ENCODE measurements at places on chromosomes 5 and 9.

- DNase-seq = no peak
These were observed 36.3 kb upstream of the TRPM3 start for GRCh38 chr9:71157731-71158130.

GRCh38 chr5:168002116-168002515, 289.3 kb upstream of the WWC1 start:
- DNase-seq = no peak

DNA sequence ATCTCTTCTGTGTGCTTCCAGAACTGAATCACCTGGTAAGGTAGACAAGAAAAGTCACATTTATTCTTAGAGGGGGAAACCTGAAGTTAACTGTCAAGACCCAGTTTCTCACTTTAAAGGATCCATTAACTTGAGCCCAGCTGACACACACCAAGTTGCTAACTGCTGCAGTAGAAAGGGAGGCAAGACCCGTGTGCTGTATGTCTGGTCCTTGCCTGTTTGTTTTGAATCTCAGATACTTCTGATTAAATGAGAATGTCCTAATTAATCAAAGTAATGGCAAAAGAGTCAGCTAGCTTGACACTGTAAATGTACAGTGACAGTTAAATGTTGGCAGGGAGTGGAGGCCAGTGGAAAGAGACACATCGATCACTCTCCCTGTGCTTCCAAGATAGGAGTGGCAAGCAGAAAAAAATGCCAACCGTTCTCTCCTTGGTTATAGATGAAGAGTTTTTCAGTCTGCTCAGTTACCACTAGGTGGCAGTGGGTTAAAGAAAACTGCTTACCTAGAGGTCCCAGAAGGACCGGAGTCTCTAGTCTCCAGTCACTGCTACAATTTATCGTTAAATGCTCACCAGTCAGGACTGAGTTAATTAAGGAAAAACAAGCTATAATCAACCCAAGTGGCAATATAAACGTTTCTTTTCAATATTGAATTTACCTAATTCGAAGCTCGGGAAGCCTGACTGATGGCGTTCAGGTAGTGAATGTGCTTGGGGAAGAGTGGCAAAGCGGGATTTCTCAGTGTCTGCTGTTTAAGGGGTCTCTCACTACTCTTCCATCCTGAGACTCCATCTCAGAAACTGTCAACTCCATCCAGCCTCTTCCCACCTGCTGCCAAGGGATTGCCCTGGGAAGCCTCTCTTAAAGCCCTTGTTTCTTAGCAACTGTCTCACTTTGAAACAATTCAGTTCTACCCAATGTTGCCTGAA, 18.4 kb downstream of the LSM11 start:
- DNase-seq = peak; percentile 57

GRCh38 chr5:68396722-68397121, 181.2 kb downstream of the PIK3R1 start:
- no peak for DNase-seq

GRCh38 chr5:116632890-116633289, 58.3 kb upstream of the SEMA6A start:
- DNase-seq = no peak

DNA sequence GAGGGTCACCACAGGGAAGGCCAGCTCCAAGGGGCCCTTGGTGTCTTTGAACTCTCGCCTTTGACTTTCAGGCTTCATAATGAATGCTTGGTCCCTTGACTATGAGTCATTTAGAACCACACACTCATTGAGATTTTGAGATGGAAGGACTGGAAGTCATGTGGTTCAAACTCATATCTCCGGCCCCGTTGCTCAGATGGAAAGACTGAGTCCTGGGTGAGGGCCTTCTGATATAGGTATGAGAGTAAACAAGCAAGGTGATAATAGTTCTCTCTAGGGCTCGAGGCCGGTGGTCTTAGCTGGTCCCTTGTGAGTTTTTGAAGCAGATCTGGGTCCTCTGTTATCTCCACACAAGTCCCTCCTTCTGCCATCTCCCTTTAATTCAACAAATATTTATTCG, 210.6 kb downstream of the PAX5 start:
- no peak for DNase-seq

DNA sequence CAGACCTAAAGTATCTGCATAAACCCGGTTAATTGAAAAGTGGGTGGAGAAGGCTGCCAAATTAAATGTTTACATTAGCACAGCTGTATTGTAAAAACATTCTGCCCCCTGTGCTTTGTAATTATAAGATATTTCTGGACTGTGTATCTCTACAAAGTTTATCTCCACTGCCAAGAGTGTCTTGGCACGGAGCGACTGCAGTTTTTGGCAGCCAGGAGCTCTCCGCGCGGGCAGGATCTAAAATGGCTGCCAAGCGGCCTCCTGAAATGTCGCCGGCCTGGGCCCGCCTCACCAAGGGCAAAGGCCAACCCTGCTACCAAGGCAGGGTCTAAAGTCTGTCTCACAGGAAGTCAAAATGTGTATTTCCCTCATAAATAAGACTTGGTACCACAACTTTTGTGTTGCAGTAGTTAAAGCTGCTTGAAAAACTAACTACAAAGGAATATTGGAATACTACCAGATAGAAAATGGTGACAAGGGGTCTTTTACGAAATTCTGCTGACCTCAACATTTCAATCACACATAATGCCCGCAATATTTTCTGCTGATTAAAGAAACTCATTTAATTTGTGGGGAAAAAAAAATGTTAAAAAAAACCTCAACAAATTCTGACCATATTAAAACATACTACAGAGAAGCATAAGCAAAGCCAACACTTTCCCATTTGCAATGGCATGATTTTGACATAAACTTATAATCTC, 110.4 kb downstream of the NFIB start:
- no peak for DNase-seq

DNA sequence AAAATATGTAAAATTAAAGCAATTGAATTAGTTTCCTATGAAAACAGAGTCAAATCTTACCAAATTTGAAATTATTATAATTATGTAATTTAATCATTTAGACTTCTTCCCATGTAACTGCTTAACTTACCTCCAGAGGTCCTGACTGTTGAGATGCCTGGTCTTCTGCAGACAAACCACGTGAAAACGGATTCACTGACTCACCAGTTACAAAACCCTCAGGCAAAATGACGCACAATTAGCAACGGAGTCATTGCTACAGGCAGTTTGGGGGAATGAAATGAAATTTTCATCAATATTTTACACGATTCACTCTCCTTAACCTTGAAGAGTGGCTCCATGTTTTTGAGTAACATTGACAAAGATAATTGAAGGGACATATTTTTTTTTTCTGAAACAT, 460.8 kb downstream of the MTRR start:
- DNase-seq = no peak

DNA sequence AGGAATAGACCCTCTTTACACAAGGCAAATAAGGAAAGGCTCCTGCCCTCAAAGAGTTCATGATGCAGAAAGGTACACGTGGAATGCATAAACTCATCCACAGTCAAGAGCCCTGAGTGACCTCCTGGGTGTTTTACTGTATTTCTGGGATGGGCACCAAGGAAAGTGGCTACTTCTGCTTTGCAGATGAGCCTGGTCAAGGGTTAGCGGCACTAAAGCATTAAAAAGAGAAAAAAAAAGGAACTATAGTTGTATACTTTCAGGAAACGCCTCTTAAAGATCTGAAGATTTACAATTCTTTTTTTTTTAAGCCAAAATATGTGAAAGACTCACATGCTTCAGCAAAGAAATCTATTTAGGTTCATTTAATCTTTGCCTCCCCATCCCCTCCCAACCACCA, 366.2 kb upstream of the PDE4D start:
- no peak for DNase-seq

- DNase-seq = no peak
These were observed at the start of gene NR2F1 for GRCh38 chr5:93582677-93583438. Gene NR2F1 (plus strand): TSS chr5:93583222. CDS start chr5:93585024, 1,802 bp downstream.

- DNase-seq = no peak
These were observed at the start of the genes BHMT2 and DMGDH for GRCh38 chr5:79069488-79070349. Gene BHMT2 (plus strand): TSS chr5:79069767. CDS start chr5:79069783, 16 bp downstream. Gene DMGDH (minus strand): TSS chr5:79069674. CDS start chr5:79069620, 54 bp downstream.

DNA sequence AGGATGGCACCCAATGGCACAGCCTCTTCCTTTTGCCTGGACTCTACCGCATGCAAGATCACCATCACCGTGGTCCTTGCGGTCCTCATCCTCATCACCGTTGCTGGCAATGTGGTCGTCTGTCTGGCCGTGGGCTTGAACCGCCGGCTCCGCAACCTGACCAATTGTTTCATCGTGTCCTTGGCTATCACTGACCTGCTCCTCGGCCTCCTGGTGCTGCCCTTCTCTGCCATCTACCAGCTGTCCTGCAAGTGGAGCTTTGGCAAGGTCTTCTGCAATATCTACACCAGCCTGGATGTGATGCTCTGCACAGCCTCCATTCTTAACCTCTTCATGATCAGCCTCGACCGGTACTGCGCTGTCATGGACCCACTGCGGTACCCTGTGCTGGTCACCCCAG, 25.4 kb downstream of the HRH2 start:
- no peak for DNase-seq

DNA sequence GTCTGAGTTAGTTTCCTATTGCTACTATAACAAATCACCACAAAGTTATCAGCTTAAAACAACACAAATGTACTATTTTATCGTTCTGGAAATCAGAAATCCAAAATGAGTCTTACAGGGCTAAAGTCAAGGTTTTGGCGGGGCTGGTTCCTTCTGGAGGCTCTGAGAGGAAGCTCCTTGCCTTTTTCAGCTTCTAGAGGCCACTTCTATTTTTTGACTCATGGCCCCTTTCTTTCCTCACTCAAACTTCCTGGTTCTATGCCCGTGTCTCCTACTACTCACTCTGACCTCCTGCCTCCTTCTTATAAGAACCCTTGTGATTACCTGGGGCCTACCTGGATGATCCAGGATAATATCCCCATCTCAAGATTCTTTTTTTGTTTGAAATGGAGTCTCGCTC, 48.2 kb downstream of the GABBR2 start:
- DNase-seq = no peak

DNA sequence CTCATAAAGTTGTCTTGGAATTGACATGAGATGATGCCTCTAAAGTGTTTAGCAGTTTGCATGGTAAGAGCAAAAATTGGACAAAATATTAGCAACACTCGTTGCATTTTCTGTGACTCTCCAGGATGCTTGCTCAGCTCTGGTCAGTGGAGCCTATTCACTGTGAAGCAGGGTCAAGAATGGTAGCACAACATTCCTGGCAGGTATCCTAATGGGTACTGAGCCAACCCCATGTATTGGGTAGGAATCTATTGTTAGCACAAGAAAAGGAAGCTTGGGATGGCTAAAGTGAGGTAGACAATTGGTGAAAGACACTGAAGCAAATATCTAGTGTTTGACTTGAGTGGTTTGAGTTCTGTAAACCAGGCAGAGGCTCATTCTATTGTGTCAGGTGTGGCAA, 10.4 kb upstream of the ACTBL2 start:
- DNase-seq = no peak

DNA sequence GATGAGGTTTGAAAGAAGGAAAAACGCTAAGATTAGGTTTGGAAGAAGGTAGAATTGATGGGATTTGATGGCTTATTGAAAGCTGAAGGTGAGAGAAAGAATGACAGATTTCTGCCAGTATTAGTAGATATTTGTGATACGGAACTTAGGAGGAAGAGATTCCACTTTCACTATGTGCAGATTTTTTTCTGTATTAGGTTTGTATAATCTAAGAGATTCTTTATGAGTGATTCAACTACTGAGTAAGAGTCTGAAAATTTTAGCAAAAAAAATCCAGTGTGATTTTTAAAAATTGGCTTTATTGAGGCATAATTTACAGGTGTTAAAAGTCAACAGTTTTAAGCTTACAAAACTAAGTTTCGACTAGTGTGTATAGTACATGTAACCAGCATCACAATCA, 54.1 kb downstream of the AP3S1 start:
- DNase-seq = no peak

GRCh38 chr5:132458651-132459030, 31.9 kb downstream of the IRF1 start:
- DNase-seq = peak; percentile 66

DNA sequence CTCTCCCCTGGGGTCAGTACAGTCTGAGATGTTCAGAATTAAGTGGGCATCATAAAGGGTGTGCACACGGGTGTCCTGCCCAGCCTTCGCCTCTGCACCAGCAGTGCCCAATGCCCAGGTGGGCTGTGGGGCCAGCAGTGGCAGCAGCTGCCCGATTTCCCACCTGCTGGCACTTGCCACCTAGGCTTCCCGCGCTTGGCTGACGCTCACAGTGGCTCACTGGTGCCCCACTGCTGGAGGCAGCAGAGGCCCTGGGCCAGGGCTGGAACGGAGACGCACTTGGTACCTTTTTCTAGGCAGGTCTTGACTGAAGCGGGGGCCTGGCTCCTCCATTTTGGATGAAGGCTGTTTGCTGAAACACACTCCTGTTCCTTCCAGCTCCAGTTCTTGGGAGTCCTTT, 17.0 kb downstream of the MRNIP start:
- DNase-seq = no peak

DNA sequence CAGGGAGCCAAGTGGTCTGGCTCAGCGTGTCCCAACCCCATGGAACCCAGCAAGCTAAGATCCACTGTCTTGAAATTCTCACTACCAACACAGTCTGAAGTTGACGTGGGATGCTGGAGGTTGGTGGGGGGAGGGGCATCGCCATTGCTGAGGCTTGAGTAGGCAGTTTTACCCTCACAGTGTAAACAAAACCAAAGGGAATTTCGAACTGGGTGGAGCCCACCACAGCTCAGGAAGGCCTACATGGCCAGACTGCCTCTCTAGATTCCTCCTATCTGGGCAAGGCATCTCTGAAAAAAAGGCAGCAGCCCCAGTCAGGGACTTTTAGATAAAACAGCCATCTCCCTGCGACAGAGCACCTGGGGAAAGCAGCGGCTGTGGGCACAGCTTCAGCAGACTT, 17.1 kb upstream of the FBXL17 start:
- no peak for DNase-seq

- no peak for DNase-seq
These were observed 13.9 kb downstream of the SGCD start for GRCh38 chr5:156340893-156341292.

DNA sequence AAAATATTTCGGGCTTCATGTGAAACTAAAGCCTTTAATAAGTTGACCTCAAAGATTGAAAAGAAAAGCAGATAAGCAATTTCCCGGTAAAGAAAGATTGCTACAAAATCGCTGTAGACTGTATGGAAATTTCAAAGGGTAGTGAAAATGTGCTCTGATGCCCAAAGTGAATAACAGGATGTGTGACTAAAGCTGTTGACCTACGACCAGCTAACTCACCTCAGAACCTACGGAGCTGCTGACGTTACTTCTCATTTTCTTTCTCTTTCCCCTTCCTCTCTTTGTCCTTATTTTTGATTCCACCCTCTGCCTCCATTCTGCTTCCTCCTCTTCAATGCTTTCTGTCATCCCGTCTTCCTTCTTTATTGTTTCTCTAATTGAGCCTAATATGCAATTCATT, 103.2 kb downstream of the PDE4D start:
- DNase-seq = no peak
